Hematopoietic multipotent progenitor cell treated with erythropoietin and hydrocortisone succinate and interleukin-3 and kit ligand, for 8 days (in vitro differentiated cells): ENCODE measurements at places on chromosomes 2 and 18.
A peak's percentile ranks its signal among the peaks of the same experiment; 100 is the strongest.

GRCh38 chr18:69628774-69629359 lies 228.2 kb downstream of the DOK6 start:
- DNase-seq = no peak

DNA sequence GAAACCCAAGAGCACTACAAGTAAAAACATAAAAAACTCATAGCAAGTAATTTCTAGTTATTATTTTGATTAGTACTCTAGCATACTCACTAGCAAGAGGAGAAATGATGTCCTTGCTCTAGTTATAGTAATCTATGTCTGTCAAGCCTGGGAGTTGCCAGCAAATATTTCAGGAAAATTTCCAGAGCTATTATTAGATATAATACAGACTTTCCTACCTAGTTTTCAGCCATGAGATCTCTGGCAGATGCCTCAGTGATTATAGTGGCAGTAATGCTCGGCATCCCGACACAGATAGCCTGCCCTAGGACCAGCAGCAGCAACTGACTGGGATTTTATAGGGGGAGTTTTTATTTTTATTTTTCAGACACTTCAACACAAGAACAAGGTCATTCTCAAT lies 224.4 kb downstream of the ZNF385B start:
- DNase-seq = no peak

DNA sequence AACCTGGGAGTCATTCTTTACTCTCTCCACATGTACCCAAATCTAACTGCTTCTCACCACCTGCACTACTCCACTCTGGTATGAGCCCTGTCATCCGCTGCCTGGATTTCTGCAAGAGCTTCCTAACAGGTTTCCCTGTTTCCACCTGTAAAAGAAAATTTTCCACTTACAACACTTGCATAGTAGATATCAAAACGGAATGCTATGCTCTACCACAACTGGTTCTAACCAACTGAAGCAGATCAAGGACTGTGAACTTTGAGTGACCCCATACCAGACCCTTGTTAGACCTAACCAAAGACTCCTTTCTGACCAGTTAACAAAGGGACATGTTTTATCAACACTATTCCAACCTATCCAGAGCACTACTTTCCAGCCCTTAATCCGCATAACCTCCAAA lies 3.8 kb upstream of the TMEM131 start:
- DNase-seq = no peak

GRCh38 chr2:223751012-223751411 lies 86.4 kb downstream of the AP1S3 start:
- DNase-seq = no peak

DNA sequence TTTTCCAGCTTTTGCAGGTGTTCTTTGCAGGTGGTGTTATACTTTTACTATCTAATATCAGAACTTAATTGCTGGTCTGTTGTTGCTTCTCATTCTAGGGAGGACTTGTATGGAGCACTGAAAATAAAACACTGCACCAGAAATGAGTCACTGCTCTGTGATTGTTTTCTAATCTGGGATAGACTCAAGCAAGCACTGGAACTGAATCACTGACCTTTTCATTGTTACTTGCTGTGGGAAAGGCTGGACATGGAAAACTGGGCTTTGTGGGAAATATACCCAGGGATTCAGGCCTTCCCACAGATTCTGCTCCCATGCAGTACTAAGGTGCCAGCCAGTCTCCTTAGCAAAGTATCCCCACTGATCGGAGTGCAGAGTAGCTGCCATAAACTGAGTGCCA lies 470.0 kb upstream of the GCFC2 start:
- DNase-seq = no peak

- DNase-seq = peak; percentile 40
Measured at GRCh38 chr2:178796079-178796677, 11.0 kb downstream of the TTN start.

DNA sequence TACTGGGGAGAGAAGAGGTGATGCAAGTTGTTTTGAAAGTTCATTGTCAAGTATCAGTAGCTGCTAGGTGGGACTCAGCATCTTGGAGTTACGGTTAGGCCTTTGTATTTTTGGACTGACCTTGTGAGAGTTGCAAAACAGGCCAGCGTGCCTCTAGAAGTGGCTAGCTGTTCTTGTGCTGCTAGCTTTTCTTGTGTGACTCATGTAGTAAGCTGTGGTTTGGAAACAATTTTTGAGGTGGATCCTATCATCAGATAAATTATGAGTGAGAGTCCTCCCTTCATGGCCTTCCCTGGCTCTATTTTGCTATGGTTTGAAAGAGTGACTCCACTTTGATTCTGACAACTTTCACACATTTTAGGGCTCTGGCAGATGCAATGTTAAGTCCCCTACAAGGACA lies 409.2 kb upstream of the HS6ST1 start:
- DNase-seq = peak; percentile 43

DNA sequence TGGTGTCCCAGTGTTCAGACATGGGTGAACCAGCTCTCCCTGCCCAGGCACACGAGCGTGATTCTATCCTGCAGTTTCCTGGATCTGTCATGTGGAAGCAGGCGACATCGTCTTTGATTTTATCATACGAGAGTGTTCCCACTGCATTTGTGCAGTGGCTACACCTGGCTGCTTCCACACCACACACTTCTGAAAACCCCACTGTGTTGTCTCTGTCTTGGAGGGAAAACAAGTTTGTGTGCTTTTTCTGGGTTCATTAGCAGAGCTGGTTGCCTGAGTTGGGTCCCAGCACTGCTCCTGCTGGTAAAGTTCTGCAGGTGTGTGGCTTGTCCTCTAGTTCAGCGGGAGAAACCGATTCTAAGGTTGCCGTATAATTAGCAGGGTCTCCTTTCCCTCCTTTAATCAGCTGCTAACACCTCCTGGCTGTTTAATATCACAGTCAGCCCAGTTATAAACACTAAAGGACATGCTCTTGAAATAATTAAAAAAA lies 58.5 kb upstream of the TWIST2 start:
- DNase-seq = no peak

GRCh38 chr2:230161184-230161583 lies 58.6 kb downstream of the SP110 start:
- no peak for DNase-seq

DNA sequence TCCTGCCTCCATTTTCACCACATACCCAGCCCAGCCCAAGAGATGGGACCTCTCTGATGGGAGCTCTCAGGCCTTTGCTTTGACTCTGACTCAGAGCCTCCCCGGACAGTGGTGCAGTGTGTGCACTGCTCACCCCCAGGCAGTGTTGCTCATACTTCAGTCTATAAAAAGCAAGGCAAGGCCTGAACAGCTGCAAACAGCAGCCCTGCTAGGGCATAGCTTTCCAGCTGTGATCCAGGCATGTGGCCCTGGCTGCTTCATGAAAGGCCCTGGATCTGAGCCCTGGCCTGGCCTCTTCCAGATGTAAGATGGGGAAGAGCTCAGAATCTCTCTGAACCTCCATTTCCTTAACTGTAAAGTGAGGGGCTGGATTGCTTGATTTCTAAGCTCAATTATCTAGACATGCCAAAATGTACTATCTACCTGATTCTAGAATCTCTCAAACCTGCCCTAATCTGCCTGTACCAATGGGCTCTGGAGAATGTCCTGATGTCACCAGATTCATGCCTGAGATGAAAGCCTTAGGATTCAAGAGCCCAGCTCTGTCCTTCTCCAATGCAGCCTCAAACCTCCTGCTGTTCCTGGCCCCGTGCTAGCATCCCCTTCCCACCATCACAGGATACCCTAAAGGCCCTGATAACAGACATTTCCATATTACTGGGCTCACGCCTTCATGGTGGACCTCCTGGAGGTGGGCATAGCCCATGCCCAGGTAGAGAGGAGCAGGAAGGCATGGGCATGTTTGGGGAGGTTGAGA lies 206.9 kb downstream of the ARL4C start:
- no peak for DNase-seq

DNA sequence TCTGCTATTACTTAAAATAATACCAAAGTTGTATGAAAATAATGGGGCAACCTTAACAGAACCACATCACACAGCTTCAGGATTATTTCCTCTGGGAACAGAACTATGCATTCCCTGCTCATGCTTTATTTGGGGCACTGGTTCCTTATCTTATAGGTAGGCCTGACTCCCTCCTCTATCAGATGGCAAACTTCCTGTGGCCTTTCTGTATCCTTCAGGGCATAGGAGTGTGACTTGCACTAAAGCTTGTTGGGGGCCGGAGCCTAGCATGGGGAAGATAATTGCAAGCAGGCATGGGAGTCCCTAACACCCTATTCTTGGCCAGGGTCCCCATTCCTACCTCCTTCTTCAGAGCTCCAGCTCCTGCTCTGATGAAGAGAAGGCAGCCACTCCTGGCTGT lies 167.2 kb upstream of the SERTAD2 start:
- no peak for DNase-seq

DNA sequence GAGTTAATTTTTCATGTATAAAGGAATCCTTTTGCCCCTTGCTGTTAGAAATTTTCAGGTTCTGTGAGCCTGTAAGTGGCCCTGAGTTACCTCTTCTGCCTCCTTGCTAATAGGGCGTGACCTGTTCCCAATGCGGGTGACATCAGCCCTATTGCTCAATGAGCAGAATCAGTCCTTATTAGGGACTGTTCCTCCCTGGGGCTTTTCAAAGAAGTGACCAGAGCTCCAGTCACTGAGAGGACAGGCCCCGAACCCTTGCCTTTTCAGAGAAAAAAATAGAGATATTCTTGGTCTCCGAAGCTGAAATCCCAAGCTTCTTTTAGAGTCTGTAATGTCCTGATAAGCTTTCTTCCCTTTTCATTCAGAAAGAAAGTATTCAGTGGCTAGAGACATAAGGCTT lies 8.2 kb upstream of the APOB start:
- no peak for DNase-seq

DNA sequence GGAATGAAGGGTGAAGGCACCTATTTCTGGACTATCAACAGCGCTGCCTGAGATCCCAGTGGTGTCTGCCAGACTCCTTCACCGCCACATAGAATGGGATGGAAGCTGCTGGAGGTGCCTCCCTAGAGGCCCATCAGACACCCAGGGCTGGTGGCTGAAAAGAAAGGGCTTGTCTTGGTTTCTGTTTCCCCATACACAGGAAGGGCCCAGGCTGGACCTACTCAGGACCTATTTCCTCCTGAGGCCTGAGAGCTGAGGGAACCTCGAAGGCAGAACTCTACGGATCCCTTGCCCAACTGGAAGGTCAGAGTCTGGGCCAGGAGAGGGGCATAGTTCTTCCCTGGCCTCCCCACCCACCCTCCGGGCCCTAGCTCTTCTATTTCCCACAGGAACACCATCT lies 2.9 kb upstream of the CLEC4F start:
- DNase-seq = no peak

DNA sequence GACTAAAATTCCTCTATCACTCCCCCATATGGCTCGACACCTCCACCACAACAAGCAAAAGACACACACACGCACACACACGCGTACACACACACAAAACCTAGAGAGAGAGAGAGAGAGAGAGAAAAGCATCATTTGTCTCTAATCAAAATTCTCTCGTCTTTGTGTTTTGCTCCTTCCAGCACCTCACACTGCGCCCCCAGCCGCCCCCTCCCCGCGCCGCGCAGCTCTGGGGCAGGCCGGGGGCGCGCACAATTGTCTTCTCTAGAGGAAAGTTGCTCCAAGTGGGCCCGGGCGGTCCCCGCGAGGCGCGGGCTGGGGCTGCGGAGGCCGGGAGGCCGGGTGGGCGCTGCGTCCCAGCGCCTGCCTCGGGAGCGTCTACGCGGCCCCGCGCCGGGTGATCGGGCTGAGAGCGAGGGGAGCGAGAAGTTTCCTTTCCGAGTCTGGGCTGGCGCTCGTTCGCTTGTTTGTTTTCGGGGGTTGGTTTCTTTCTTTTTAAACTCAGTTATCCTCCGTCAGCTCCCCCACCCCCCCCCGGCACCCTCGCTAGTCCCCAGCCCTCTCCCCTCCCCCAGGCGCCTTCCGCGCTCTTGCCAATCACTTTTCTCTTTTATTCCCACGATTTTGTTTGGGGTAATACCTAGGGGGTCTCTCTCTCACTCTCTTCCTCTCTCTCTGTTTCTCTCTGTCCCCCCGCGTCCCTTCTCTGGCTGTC lies 4.1 kb downstream of the ZEB2 start:
- DNase-seq = peak; percentile 73
